Gastrocnemius medialis (tissue), 4 donors: ENCODE measurements at places on chromosomes 16 and 17.
A peak's percentile ranks its signal among the peaks of the same experiment; 100 is the strongest.

DNA sequence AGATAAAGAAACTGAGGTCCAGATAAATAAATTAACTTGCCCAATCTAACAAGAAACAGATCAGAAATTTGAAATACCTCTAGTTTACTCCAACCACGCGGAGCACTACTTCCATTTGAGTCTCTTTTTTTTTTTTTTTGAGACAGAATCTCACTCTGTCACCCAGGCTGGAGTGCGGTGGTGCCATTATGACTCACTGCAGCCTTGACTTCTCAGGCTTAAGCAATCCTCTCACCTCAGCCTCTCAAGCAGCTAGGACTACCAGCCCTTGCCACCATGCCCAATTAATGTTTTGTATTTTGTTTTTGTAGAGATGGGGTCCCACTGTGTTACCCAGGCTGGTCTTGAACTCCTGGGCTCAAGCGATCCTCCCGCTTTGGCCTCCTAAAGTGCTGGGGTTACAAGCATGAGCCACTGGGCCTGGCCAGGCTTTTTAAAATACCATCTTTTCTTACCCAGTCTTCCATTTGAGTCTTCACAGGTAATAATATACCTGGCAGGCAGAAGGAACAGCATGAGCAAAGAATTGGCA is 3.3 kb upstream of the NACA2 start:
- no peak for DNase-seq

DNA sequence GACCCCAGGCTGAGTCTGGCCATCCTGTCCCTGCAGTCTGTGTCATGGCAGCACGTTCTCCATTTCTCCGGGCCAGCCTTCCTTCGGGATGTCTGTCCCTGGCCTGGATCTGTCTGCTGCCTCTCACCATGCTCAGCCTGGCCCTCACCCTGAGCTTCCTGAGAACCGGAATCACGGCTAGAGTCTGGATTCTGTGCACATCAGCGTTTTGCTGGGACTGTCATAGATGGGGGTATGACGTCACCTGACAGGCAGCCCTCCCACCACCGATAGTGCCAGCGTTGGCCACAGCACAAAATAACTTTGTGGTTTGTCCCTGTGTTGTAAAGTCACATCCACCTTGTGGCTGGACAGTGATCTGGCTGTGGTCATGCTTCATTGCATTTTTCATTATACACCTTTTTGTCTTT is 59.2 kb downstream of the B9D1 start:
- no peak for DNase-seq

- DNase-seq: no peak
Measured at GRCh38 chr17:16912021-16912962, 59.6 kb downstream of the TNFRSF13B start.

DNA sequence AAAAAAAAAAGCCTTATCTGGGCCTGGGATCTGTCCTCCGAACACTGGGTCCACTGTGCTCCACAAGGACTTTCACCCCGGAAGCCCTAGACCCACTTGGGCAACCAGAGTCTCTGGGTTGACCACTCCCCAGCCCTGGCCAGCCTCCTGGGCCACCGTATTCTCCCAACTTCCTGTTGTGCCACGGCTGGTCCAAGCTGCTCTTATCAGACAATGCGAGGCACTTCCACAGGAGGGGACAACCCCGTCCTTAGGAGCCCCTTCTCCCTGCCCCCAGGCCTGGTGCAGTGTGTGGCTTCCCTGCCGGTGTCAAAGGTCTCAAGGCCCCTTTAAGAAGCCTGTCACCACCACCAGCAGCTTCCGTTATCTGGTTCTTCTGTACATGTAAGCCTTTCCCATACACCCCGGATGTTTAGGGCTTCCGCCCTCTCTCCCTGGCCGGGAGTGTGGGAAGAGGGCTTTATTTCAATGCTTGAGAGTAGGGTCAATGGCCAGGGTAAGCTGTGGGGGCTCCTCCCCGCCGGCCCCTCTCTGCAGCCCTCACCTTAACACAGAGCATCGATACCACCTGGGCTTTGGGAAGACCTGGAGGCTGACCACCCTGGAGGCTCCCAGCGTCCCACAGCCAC is 313.0 kb downstream of the SEC14L1 start:
- no peak for DNase-seq

DNA sequence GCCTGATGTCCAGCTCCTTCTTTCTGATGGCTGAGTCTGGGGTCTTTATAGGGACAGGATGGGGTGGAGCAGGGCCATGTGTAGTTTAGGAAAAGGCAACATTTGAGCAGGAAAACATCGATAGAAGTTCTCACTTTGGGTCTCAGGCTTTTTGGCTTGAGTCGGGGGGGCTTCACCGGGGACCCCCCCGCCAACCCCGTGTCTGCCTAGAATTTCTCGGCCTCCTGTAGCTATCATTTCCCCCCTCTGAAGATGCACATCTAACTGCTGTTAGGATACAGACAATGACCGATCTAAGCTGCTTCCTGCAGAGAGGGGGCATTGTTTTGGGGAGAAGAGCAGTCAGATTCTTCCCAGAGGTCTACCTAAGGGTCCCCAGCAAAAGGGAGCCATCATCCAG is 16.7 kb upstream of the ZNHIT3 start:
- DNase-seq: no peak

DNA sequence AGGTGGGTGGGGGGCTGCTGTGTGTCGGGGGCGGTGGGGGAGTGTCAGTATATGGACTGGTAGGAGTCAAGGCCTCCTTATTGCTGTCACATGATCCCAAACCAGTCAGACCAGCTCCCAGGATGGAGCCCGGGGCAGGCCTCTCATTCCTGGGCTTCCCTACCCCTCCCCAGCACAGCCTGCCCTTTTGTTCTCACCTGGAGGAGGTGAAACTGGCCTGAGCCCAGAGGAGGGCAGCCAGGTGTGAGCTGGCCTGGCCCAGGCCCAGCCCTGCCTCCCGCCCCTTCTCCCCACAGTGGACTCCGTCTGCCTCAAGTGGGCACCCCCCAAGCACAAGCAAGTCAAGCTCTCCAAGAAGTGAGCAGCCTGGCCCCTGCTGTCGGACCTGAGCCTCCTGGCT is 4.6 kb downstream of the PRSS8 start:
- no peak for DNase-seq

- no peak for DNase-seq
Measured at GRCh38 chr17:4160294-4160859, 17.4 kb downstream of the CYB5D2 start.

DNA sequence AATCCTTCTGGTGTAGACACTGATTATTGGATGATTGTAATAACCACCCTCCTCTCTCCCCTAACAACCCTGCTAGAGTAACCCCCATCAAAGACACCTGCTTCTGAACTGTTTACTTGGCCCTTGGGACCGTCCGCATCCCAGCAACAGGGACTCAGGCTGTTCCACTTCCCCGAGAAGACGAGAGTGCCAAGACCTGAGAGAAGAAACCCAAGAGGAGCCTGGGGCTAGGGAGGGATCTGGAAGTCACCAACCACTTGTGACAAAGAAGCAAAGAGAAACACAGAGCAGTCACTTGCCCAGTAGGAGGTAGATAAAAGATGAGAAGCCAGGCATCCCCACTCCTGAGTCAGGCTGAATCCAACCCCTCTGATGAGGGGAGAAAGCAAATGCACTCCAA is 84.3 kb downstream of the CDH11 start:
- no peak for DNase-seq

GRCh38 chr17:81482673-81483072 is 29.9 kb downstream of the ACTG1 start:
- DNase-seq: no peak

- DNase-seq: no peak
Measured at GRCh38 chr17:73188011-73188410, 4.8 kb upstream of the COG1 start.

GRCh38 chr17:66310528-66311148 is 8.2 kb downstream of the PRKCA start:
- DNase-seq: no peak

GRCh38 chr17:9768381-9768934 is 22.9 kb downstream of the DHRS7C start:
- DNase-seq: no peak

DNA sequence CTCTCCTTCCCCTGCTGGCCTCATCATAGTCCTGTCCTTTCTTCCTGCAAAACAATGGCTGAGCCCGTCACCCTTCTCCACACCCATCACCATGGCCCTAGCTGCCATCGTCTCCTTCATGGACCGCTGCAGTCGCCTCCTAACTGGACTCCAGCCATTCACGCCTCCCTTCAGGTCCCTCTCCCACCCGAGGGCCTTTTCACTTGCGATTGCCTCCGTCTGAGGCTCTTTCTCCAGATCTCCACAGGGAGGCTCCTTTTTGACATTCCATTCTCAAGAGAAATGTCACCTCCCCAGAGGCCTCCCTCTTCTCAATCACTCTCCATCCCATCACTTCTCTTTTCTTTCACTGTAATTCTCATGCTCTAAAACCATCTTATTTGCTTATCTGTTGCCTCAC is 23.5 kb downstream of the GSG1L start:
- no peak for DNase-seq

DNA sequence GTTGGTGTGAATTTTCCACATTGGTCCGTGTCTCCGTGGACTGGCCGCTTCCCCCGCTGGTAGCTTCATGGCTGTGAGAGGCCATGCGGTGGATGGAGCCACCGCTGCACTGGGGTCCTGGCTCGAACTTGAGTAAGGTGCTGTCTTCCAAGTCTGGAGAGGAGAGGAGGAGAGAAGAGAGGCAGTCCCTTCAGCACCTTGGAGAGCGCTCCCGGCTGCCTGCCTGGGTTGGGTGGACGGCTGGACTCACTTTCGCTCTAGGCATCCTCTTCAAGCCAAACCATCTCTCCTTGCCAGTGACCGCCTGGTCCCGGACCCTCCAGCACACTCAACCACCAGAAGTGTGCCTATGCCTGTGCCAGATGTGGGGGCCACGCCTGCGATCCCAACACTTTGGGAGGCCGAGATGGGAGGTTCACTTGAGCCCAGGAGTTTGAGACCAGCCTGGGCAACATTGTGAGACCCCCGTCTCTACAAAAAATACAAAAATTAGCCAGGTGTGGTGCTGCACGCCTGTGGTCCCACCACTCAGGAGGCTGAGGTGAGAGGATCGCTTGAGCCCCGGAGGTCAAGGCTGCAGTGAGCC is 6.2 kb downstream of the JPH3 start:
- DNase-seq: no peak

DNA sequence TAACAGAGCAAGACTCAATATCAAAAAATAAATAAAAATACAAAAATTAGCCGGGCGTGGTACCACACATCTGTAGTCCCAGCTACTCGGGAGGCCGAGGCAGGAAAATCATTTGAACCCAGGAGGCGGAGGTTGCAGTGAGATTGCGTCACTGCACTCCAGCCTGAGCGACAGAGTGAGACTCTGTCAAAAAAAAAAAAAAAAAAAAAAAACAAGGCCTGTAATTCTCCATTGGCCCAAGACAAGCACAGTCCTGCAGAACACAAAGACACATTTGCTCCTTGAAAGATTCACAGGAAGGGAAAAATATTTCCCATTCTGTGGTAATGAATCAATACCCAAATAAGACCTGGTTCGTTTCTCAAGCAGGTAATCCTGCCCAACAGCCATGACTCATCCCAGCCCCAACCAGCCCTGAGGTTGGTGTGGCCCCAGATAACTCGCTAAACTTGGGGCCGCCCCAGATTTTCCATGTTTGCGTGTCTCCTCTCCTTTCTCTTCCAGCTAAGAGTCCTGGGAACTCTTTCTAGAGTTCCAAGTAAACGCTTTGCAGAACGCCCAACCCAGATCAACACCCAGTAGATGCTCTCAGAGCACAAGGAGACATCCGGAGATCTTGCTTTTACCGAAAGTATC is 40.3 kb upstream of the SNN start:
- DNase-seq: no peak

GRCh38 chr16:70359552-70359951 is 12.8 kb downstream of the DDX19A start:
- DNase-seq: no peak

DNA sequence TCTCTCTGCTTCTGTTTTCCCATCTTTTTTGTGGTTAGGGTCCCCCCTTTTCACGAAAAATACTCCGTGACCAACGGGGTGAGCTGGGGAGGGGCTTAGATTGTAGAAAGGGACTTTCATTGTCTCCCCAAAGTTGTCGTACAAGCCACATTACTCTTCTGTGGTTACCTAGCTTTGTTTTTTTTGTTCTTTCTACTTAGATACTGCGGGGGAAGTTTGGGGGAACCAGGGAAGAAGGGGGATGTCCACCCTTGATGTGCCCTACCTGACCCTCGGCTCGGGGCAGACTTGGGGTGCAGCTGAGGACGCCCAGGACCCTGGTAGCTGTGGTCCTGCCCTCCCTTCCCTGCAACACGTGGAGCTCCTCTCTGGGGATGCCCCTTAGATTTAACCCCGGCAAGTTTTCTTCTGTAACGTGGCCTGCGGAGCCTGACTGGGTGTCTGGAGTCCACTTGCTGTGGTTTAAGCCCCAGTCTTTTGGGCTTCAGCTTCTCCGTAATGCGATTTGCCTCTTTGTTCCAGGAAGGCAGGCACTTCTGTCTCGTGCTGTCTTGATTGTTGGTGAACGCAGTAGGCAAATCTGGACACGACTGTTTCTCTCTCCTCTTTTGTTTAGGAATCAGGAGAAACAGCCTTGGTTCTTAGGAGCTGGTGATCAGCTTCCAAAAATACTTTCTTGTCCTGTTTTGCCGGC is 892 bp downstream of the ABCC1 start:
- DNase-seq: peak; percentile 53

DNA sequence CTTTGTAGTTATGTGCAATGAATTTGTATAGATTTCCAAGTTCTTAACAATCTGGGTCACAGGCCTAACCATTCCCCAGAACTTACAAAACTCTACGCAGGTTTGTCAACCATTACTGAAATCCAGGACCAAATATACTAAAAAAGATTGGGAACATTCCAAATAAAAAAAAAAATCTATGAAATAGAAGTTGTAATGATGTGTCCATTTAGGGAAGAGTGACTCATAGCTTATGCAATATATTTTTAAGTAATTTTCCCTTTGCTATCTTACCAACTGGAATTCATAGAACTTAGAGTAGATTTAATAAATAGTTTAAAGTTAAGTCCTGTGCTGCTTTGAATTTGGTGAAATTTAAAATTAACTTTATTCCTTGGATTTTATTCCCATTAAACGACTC is 393.2 kb downstream of the PMP22 start:
- DNase-seq: no peak

DNA sequence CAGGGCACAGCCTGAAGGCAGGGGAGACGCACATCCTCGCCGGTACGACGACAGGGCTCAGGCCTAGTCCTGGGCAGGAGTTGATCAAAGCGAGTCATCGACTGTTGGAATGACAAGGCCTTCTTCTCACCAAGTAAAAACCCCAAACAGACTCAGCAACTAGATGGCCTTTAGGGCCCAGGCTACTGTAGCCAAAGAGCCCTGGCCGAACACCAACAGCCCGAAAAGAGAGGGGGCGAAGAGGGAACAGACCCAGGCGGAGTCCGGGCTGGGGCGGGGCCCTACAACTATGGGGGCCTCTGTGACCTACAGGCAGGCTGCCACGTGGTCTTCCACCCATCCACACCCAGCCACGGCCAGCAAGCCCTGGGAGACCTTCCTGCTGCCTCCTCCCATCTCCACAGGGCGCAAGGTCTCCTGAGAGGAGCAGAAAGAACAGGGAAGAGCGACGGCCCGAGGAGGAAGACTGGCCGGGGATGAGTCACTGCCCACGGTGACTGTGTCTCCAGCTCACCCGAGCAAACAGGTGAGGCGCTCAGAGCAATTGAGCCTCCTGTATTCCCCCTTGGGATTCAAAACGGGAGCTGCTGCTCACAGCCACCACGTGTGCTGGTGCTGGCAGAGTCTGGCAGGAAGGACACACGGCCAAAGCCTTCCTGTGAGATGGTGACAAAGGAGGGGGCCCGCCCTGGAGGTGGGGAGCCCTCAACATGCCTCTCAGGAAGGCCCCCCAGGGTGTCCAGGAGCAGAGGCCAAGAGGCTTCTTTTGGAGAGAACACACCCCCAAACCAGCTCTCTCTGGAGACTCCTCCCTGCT is 17.7 kb downstream of the SLC16A3 start:
- peak; percentile 82 for DNase-seq

GRCh38 chr17:44354582-44355561 is 8.8 kb downstream of the FAM171A2 start:
- DNase-seq: no peak
